ENCODE measurements at places on chromosomes 6 and 20. TPM values are rescaled to one million over a fixed set of nuclear protein-coding genes. Genes with fewer than 3 reads are reported as not detected.

VSTM2L gene
- total RNA-seq = 39.6 TPM

DNA sequence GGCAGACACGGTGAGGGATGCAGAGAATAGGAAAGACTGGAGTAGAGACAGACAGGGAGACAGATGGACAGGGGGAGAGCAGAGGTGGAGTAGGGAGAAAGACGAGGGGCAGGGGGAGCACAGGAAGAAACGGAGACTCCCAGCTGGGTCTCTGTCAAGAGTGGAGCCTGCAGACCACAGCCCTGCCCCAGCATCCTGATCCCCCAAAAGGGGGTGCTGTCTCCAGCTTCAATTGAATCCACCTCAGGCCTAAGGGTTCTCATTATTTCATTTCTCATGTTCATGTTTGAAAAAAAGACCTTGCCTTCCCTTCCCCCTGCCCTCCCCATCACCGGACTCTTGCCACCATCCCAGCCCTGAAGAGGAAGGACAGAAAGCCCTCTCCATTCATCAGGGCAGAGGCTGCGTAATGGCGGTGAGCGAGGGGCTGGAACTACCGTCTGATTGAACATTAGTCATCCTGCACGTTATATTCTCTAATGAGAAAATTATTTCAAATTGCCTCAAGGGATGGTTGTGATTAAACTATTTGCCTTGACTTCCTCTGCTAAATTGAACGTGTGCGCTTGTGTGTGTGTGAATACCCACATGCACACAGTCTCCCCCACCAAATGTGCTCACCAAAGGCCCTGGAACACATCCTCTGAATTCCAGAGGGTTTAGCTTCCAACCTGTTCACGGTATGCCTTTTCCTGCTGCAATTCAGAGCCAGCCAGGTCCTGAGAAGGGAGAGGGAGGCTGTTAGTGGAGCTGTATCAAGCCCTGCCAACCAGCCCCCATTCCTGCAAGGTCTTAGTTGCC lies 98.3 kb downstream of the CDC5L start:
- no peak for DNase-seq

- DNase-seq = peak; percentile 7
These were observed 44.8 kb downstream of the STK4 start for GRCh38 chr20:45011108-45011526.

ZNF334 gene
- 13.6 TPM for total RNA-seq

- peak; percentile 17 for DNase-seq
These were observed 578 bp downstream of the RGL2 start for GRCh38 chr6:33297956-33298772.

DNA sequence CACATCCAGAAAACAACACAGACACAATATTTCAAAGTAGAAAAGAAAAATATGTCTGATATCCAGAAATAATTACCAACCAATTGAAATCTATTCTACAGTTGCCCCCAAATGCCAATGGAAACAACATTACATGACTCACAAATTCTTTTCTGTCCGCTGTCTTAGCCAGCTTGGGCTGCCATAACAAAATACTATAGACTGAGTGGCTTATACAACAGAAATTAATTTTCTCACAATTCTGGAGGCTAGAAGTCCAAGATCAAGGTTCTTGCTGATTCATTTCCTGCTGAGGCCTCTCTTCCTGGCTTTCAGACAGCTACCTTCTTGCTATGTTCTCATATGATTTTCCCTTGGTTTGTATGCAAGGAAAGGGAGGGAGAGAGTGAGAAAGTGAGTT lies 698.1 kb downstream of the DHX35 start:
- DNase-seq = no peak

GRCh38 chr6:125099211-125100073 lies 54.1 kb upstream of the TPD52L1 start:
- peak; percentile 75 for DNase-seq

ZBP1 gene
- not detected for total RNA-seq

DNA sequence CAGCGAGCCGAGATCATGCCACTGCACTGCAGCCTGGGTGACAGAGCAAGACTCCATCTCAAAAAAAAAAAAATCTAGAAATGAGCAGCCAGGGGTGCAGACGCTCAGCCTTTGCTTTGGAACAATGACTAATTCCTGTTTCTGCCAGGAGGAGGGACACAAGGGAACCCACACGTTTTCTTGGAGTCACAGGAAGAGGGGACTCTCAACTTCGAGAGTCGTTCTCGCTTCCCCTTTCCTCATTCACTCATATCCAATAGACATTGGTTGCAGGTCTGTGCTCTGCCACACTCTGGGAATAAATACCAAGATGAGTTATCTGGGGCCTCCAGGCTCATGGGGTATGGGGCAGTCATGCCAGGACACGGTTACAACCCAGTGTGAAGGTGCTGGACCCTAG lies 91.5 kb upstream of the RREB1 start:
- DNase-seq = no peak

GRCh38 chr6:143973097-143973966 lies 34.7 kb downstream of the PLAGL1 start:
- DNase-seq = no peak

NKAIN2 gene
- 130 TPM for total RNA-seq

- no peak for DNase-seq
These were observed 45.4 kb upstream of the QKI start for GRCh38 chr6:163369141-163369540.

DNA sequence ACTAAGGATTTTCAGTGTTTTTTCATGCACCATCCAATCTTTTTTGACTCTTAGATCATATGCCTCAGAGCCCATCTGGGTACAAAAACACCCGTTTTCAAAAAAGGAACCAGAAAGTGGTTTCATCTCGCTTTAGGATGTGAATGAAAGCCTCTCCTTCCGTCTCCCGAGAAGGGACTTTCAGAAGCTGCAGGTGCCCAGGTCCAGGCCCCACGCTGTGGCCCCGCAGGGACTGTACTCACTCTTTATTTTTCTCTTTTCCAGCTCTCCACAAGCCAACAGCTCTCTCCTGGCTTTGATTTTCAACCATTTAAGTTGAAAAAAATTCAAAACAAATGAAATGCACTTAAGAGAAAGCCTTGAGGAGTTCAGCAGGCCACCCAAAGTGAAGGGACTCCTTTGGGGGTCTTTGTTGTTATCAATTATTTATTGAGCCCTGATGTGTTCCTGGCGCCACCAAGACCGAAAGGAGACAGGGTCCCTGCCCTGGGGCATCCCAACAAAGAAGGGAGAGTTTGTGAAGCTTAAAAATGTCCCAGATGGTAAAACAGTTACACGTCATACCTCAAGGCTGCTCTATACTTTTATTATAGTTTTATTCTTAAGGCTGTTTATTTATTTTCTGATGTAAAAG lies 467.3 kb downstream of the PREX1 start:
- no peak for DNase-seq

- DNase-seq = no peak
These were observed 68.5 kb upstream of the SRSF6 start for GRCh38 chr20:43389211-43389610.

MTCH1 gene
- total RNA-seq = 133 TPM

HLA-DRB5 gene
- not detected for total RNA-seq

CST2 gene
- not detected for total RNA-seq

GRCh38 chr20:43963872-43964791 lies 49.5 kb downstream of the TOX2 start:
- DNase-seq = no peak

DNA sequence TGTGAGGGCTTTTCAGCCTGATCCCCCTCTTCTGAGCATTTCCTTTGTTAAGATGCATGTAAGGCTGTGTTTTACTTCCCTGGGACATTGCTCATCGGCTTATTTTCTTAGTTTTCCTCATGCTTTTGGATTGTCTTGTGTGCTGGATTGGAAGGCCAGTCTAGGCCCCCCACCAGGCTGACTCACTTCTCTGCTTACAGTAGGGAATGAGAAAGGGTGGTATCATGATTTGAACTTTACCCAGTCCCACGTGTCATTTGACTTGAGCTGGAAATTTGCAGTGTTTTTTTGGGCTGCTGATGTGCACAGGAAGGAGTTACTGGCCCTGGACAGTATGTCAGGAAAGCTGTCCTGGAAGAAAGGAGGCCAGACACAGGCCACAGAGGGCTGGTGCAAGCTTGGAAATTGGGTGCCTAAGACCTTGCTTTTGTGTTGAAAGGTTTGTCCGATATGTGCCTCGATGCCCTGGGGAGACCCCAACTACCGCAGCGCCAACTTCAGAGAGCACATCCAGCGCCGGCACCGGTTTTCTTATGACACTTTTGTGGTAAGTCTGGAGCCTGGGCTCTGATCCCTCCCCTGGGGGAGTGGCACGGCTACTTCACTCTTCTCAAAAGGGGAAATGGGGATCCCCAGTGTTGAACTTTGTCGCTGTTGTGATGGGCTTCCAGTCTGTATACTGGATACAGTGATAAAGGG lies 12.8 kb downstream of the RNF114 start:
- DNase-seq = no peak

SCAF8 gene
- 106 TPM for total RNA-seq

DNA sequence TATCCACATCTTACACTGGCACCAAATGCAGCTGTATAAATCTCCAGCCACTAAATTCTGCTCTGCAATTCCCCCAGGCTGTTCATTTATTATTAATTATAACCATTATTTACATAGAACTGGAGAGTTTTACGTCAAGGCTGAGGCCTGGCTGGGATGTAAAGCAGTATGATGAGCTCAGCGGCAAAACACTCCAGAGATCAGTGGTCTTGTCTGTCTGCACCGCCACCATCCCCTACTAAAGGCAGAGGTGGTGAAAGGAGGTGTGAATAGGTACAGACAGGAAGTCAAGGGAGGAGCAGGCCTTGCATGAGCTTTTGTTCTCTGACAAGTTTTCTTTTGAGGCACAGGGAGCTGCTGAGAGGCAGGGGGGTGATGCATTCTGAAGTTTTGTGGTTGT lies 159.9 kb upstream of the PCSK2 start:
- no peak for DNase-seq

All from occipital lobe (tissue), 3 donors.